ENCODE measurements at places on chromosomes 13 and 19. TPM values are rescaled to one million over a fixed set of nuclear protein-coding genes. Genes with fewer than 3 reads are reported as not detected.

The SIRT2 gene
- total RNA-seq = 23.1 TPM

The RFXANK gene
- total RNA-seq = 68.5 TPM

GRCh38 chr19:898663-899062 lies 5.4 kb downstream of the RNU6-9 start:
- H3K4me3 ChIP-seq = no peak overlapping the region
- H3K27me3 ChIP-seq = no peaks in the 10 kb centered on the region
- peak; percentile 55 for DNase-seq
- peaks cover 15% of the 10 kb centered on the region for H3K4me1 ChIP-seq

- peaks cover 34% of the 10 kb centered on the region for H3K36me3 ChIP-seq
- H3K27me3 ChIP-seq = no peaks in the 10 kb centered on the region
- DNase-seq = no peak
- H3K27ac ChIP-seq = no peak overlapping the region
Measured at GRCh38 chr13:98823442-98823841, 71.0 kb upstream of the SLC15A1 start.

GRCh38 chr13:46992383-46992952 lies 95.6 kb upstream of the HTR2A start:
- H3K27ac ChIP-seq = no peak overlapping the region
- H3K27me3 ChIP-seq = peaks cover 8% of the 10 kb centered on the region
- DNase-seq = peak; percentile 10
- no peaks in the 10 kb centered on the region for H3K36me3 ChIP-seq

All from activated CD4-positive, alpha-beta T cell treated with anti-CD3 and anti-CD28 coated beads for 36 hours (primary cell).